NCI-H526 treated with DMSO at 0.1 percent for 48 hours (cell line): ENCODE measurements at places on chromosomes 6 and 20.

DNA sequence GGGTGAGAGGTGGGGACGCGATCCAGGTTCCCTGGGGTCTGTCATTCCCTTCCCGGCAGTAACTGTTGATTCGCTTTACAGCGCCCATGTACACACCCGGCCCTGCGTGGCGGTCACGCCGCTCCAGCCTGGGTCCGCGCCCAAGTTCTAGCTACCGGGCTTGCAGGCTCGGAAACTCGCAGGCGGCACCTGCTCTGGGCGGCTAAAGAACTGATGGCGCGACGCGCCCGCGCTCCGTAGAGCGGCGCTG, 1.4 kb upstream of the POU3F2 start:
- DNase-seq, result peak; percentile 70

DNA sequence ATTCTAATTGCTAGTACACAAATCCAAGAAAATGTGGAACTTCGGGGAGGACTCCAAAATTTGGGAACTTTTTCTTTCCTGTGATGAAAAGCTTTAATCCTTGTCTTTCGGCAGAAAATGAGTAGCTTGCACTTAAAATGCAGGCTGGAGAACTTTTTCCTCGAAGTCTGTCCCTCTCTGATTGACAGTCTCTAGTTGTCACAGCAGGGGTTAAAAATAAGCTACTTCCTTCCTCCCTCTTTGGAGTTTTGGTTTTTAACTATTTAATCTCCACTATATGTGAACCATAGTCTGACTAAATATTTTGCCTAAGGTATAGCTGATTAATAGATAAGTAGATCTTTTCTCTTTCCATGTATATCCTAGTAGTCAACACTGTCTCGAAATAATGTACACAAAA, 66.8 kb upstream of the MBOAT1 start:
- no peak for DNase-seq

GRCh38 chr6:130259557-130259956, 36.8 kb upstream of the SAMD3 start:
- no peak for DNase-seq

DNA sequence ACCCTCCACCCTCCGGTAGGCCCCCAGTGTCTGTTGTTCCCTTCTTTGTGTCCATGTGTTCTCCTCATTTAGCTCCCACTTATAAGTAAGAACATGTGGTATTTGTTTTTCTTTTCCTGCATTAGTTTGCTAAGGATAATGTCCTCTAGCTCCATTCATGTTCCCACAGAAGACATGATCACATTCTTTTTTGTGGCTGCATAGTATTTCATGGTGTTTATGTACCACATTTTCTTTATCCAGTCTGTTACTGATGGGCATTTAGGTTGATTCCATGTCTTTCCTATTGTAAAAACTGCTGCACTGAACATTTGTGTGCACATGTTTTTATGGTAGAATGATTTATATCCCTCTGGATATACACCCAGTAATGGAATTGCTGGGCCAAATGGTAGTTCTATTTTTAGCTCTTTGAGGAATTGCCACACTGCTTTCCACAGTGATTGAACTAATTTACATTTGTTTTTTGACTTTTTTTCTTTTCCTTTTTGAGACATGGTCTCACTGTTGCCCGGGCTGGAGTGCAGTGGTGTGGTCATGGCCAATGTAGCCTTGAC, 4.5 kb downstream of the KPNA5 start:
- no peak for DNase-seq

GRCh38 chr20:64110411-64111068, 3.2 kb upstream of the NPBWR2 start:
- no peak for DNase-seq

- no peak for DNase-seq
These were observed 1192.4 kb upstream of the CITED2 start for GRCh38 chr6:140566781-140567277.

- DNase-seq, result no peak
These were observed 218.6 kb upstream of the MOCS1 start for GRCh38 chr6:40152701-40153436.

DNA sequence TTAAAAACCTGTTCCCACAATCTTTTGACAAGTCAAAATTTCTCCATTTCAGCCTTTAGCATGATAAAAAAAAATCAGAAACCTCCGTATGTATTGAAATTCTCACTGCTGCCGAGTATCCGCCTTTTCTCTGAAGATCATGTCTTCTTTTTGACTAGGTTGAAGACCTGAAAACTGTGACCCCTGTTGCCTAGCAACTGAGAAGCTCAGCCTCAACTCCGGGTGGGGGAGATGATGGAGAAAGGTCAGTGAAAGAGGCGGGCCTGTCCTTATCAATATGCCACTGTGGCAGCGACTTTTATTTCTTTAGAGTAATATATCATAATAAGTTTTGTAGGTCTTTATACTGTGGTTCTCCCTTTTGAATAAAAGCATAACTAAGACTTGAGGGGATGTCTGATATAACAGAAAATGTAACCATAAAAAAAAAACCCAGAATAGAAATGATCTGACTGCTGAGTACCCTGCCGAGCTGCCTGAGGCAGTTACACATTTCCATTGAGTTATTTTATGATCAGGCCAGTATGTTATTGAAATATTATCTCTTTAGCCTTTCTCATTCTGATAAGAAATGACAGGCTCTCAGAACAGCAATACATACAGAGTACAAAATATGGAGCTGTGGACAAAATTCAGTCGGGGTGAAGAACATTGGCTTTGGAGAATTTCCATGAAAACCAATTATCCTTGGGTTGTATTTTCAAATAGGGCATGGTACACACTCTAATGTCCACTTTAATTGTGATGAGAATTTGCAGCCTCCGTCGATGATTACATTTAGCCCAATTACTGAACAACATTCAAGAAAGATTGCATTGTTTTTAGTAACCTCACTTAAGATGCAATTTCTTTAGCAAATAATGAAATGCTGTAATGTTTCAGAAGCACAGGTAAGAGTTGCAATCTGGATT, 136.7 kb upstream of the EEF1E1 start:
- DNase-seq, result no peak

GRCh38 chr6:71252410-71252809, 36.2 kb upstream of the OGFRL1 start:
- no peak for DNase-seq

DNA sequence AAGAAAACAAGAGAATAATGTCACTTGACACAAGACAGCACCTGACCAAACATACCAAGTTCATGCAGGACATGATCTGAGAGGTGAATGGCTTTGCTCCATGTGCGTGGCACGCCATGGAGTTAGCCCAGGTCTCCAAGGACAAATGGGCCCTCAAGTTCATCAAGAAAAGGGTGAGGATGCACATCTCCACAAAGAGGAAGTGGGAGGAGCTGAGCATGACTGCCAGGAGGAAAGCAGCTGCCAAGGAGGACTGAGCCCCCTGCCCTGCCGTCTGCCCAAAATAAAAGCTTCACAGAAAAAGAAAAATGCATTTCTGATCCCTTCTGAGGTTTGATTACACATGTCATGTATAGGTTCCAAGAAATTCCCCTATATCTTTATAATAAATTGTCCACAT, 82.0 kb upstream of the TSHZ2 start:
- no peak for DNase-seq

DNA sequence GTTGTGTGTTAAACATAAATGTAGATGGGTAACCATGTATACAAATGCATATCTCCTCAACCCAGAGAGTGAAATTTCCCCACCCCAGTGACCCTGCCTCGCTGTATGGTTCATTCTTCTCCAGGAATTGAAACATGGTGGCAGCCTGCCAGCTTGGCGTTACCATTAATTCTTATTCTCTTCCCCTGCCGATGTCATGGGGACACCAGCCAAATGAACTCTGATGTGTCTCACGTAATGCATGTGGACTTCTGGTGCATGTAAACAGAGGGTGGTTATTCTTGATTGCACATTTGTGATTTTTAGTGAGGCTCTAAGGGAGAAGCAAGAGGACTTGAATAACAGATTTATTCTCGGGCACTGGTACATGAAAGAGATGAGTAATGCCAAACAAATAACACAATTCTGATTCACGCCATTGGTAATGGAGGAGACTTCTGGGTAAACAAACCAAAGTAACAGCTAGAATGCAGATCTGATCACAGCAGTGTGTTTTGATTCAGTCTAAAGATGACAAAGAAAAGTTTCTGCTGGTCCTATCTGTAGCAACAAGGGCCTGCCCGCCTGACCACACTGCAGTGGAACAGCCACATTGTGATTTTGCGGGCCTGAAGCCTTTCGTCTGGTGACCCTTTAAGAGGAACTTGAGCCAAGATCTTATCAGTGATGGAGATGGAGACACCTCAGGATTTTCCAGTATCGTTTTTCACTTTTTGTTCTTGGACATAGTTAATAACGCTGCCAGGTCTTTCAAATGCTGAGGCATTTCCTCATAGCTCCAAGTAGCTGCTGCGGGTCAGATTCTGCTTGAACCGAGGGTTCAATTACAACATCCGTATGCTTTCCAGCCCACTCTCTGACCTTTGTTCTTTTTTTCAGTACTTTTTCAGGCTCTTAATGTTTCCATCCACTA, 171.8 kb upstream of the AKAP12 start:
- DNase-seq, result no peak

DNA sequence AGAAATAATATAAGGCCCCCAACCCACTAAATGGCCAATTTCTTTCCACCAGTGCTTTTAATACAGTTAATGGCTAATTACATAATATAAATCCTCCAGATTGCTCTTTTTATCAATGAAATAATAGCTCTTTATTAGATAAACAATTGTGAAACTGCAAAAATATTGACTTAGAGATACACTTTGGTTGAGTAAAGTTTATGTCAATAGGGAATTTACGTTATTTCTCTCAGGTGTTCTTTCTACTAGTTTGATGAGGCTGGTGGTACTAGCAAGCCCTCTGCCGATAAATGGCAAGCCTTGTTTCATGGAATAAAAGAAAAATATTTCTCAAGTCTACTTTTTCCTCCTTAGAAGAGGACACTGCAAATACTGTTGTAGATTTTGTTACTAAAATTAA, 18.9 kb downstream of the RFX6 start:
- DNase-seq, result no peak

DNA sequence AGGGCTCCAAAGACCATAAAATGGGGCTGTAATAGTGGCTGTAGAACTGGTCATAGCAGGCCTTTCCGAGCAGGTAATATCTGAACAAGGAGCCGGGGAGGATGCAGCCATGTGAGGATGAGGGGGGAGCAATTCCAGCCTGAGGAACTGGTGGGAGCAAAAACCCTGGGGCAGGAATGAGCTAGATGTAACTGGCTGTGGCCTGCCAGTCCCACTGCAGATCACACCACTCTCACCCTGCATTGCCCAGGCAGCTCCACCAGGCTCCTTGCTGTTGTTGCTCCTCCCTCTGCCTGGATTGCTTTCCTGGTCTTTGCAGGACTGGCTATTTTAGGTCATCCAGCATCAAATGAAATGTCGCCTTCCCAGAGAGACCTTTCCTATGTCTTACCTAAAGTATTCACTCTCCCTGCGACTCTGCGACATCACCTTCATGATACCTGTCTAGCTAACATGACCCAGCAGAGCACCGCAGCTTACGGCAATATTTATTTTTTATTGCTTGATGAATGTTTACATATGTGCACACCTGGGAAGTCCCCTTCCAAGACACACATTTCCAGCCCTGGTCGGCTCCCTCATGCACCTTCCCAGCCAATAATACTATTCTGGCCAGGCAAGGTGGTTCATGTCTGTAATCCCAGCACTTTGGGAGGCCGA, 2.4 kb upstream of the ZFP64 start:
- DNase-seq, result no peak

DNA sequence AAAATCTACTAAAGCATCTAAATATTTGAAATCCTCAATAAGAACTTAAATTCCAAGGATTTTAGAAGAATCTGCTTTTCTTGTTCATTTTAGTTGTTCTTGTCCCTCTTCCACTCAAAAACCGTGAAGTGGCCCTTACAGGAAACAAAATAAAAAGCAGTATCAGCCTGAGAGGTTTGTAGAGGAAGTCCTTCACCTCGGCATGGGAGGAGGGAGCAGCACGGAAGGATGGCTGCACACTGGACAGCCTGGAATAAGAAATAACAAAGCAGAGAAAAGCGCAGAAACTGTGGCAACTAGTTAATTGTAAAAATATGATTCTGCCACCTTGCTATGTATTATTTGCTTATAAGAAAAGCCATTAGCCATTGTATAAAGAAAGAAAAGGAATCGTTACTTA, 46.1 kb downstream of the RALGAPA2 start:
- no peak for DNase-seq

DNA sequence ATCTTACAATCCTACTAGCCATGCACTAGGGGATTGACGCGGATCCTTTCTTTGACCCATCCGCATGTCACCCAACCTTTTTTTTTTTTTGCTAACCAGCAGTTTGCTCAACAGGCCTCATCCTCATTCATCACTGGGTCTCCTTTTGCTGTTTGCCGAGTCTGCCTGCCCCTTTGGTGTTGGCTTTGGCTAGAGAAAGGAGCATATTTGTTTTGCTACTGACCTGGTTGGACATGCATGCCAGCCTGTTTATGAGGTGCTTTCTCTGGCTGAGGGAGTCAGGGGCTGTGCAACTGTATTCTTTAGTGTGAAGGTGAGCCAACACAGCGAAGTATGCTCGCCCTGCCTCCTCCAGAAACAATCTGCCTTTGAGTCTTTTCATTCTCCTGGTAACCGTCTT, 40.2 kb downstream of the E2F3 start:
- no peak for DNase-seq

DNA sequence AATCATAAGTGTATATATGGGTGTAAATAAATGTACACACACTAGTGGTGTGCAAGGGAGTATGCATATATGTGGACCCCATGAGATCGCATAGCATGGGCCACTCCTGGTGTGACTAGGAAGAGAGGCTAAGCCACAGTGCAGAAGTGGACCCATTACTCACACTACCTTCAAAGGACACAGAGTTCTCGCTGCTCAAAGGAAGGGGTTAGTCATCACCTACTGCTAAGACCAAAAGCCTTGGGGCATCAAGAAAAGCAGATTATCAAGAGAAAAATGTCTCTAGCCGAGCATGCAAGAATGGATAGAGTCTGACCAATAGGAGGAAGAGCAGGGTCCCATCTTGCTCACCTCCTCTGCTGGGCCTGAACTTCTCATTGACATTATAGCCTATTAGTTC, 195.5 kb downstream of the MAFB start:
- DNase-seq, result no peak

GRCh38 chr20:55174635-55175034, 699.2 kb downstream of the DOK5 start:
- DNase-seq, result no peak

DNA sequence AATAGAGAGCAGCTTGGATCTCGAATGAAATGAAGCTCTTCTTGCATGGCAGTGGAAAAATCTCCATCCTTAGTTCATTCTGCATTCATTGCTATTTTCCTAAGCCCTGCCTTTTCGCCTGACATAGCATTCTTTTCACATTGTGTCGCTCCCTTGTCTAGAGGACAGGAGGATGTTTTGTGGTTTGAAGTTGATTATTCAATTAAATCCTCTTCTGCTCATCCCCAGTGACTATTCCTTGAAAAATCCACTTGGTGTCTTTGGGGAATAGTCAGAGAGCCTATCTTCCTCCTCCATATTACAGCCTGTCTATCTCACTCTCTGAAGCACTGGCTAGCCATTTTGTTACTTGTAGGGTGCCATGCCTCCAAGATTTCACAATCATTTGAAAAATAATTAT, 161.2 kb downstream of the KLHL32 start:
- no peak for DNase-seq
